ENCODE measurements at places on chromosomes 1 and 21.

- no peak for DNase-seq
Observed at GRCh38 chr1:207935166-207935583, 24.2 kb upstream of the CD34 start.

- peak; percentile 68 for DNase-seq
Observed at GRCh38 chr1:152926091-152926490, 17.7 kb downstream of the IVL start.

GRCh38 chr1:204760757-204761156, 75.2 kb upstream of the LRRN2 start:
- no peak for DNase-seq

- DNase-seq: no peak
Observed at GRCh38 chr1:157562515-157562914, 10.2 kb upstream of the FCRL5 start.

GRCh38 chr1:236514703-236515442, 8.9 kb upstream of the LGALS8 start:
- no peak for DNase-seq

- DNase-seq: no peak
Observed at GRCh38 chr1:239302696-239303095, 83.7 kb upstream of the CHRM3 start.

- no peak for DNase-seq
Observed at GRCh38 chr1:160353223-160353622, 10.0 kb downstream of the NCSTN start.

DNA sequence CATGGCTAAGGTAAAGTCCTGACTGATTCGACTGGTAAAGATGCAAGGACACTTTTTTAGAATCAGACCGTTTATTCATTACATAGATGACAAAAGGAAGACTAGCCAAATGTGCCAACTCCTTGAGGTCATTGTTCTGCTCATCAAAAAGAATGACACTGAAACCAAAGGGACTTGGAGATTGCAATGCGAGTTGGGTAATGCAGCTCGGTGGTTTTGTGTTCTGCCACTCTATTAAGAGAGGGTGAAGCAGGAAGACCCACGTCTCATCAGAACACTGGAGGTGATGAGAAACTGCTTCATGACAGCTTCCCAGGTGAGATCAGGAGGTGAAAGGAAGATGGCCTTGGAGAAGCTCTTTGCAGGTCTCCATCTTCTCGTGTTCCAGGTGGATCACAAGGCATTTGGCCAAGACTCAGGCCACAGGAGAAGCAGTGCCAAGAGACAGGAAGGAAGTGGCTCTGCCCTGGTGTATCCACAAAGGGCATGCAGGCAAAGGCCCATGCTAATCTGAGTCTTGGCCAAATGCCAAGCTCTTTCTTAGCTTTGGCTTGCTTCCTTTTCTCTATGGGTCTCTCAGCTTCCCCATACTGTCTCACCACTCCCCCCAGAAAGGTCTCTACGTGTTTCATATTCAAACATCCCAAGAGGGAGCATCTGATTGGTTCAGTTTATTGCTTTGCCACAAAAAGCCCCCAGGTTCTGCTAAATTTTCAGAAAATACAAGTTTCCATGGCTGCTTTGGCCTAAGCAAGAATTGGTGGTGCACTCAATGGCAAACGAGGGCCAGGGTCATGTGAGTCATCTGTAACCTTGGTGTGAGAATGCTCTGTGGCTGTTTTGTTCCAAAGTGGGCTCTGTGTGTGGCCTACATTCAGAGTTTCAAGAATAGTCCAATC, 5.7 kb upstream of the CCT8 start:
- DNase-seq: no peak

DNA sequence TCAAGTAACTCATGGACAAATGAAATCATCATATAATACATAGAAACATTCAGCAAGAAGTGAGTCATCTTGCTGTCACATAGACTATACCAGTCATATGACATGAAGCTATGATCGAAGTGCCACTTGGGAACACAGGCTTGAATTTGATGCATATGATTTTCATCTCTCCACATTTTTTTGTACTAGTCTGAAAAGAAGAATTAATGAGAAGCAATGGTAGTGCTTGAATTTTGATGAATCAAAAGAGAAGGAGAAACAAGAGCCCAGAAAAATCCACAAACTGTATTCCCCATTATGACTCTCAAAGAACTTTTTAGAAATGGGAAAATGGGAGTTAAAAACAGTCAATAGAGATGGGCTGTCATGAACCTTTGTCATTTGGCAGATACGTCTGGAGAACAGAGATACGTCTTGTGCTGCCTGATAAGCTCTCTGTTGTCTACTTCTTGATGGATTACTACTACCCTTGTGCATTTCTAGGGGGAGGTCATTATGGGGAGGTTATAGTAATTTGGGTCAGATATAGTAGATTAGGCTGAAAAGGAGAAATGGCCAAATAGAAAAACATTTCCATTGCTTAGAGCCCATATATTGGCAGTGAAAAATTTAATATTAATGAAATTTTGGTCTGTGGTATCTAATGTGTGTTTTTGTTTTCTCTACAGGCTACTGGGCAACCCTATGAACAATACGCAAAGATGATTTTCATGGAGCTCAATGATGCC, 8.0 kb upstream of the LEPR start:
- DNase-seq: no peak

GRCh38 chr1:150979092-150980056, 2.7 kb upstream of the ANXA9 start:
- peak; percentile 98 for DNase-seq

- no peak for DNase-seq
Observed at GRCh38 chr1:212752934-212753497, 38.6 kb downstream of the NSL1 start.
